Stimulated activated CD4-positive, alpha-beta T cell treated with anti-CD3 and anti-CD28 coated beads, TNF-alpha, amount 100 ng/mL, for 24 hours (primary cell): ENCODE measurements at places on chromosomes 7 and 10.

DNA sequence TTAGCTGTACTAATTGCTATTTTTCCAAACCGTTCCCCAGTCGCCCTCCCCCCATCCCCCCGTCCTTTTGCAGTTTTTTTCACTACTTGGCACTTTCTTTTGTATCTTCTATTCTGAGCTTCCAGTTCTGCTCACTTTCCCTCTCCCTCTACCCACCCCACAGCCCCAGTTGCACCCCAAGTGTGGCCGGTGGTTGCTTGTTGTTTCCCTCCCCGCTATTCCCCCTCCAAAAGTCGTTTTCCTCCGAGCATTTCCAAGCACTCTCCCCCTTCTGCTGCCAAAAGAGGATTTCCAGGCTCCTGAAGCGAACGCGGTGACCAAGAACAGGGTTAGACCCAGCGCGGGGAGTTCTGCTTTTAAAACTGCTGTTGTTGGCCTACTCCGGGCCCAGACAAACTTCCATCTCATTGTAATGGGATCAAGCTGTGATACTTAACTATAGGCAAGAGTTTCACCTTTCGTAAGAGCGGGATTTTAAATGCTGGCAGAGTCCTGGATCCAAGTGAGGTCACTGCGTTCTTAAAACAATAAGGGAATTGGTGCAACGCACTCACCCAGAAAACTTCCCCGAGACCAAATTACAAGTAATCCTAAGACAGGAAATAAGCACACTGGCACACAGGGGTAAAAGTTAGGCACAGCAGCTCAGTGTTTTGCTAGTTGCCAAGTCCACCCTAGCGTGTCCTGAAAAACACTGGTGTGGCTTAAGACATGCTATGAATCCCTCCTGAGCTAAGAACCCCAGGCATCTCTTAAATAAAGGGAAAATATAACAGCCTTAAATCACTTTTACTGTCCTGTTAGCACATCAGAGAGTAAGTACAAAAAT, 1.5 kb upstream of the RGS10 start:
- DNase-seq, result no peak

DNA sequence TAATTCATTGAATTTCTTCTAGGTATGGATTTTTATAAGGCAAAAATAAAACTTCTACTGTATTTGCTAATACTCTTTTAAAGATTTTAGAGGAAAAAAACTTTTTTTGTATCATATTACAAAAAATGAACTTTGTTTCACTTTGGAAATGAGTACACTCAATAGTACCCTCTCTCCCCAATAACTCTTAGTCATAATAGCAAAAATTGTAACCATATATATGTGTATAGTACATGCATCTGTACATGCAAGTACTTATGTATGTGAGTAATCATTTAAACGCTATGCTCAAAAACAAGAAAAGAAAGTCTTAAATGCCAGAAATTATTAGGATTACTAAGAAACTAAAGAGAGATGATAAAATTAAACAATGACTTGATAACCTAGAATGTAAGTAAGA, 95.9 kb upstream of the HGF start:
- DNase-seq, result no peak

- DNase-seq, result no peak
Observed at GRCh38 chr10:32985775-32986350, 27.8 kb upstream of the ITGB1 start.

GRCh38 chr7:26658389-26659084, 205.9 kb downstream of the SKAP2 start:
- DNase-seq, result no peak

- no peak for DNase-seq
Observed at GRCh38 chr7:39855325-39855674, 94.8 kb upstream of the CDK13 start.

DNA sequence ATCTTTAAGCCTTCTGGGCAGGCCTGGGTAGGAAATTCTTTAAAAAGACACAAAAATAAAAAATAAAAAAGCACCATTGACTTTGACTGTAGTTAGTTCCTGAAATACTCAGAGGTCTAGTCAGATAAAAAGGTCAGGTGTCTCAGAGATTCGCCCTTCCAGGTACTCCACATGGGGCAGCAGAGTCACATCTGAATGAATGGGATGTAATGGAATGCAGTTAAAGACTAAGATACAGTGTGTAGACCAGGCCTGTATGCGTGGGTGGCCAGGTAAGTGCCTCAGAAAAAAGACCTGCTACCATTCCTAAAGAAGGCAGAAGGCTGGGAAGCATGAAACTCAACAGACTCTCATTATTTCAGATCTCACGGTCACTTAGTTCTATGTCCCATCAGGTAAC, 68.6 kb upstream of the SEM1 start:
- DNase-seq, result no peak

DNA sequence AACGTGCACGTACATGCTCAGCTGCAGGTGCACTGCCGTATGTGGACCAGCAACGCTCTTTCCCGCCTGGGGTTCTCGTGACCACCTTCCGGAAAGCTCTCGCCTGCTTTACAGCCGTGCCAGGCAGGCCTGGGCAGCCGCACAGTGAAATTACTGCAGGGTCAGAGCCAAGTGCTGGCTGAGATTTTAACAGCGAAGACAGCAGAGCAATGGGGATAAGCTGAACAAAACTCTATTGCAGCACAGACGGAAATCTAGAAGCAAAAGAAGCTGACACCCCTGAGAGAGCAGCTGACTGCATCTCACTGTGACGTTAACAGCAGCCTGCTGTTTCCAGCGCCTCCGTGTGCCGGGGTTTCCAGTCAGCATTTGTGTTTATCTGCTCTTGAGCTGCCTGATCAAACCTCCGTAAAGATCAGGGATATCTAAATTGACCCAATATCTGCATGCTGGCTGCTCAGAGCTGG, 179.0 kb downstream of the DIP2C start:
- no peak for DNase-seq

GRCh38 chr10:88417387-88418030, 165.6 kb downstream of the RNLS start:
- DNase-seq, result no peak

DNA sequence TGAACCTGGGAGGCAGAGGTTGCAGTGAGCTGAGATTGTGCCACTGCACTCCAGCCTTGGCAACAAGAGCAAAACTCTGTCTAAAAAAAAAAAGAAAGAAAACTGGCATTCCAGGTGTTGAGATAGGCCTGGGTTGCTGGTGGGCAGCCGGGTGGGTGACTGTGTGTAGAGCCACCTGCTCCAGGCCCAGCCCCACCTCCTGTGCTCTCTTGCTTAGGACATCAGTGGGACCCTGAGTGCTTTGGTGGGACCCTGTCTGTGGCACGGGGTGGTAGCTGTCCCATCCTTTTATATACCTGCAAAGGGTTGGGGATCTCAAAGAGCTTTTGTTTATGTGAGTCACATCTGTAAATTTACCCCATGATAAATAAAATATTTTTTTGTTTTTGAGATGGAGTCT, 6.2 kb downstream of the PAOX start:
- DNase-seq, result no peak

DNA sequence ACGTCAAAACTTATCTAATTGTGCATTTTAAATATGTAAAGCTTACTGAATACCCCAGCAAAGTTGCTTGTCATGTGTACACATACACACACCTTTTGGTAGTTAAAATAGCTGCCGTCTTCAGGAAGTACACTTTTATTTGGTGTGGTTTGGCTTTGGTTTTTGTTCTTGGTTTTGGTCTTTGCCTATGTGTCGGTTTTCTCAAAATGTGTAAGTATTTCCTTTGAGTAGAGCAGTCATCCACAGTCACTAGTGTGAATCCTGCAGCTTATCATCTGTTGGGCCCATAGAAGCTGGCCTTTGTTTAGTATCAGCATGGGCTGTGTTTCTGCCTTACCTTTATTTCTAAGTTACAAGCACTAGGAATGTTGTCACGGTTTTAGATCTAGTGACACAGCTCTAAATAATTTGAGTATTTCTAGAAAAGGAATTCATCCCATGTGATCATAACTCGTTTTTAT, 35.3 kb downstream of the NET1 start:
- no peak for DNase-seq

- no peak for DNase-seq
Observed at GRCh38 chr10:18104223-18104872, 35.9 kb upstream of the CACNB2 start.

DNA sequence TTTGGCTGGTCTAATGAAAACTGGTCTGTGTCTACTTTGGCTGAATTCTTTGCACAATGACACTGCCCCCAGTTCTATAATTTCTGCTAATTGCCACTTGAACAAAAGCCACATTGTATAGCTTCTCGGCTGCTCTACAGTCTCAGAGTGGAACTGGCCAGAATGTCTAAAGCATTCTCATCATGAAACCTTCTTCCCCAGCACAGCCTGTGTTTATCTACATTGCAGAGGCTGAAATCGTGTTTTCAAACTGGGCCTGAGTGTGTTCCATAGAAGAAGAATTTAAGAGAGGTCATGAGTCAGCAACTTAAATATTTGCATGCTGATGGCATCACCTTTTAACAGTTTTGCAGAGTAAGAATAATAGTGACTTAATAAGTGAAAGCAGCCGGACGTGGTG, 177.2 kb downstream of the BUB3 start:
- no peak for DNase-seq

- DNase-seq, result no peak
Observed at GRCh38 chr10:130135676-130136225, 440 bp upstream of the GLRX3 start.

DNA sequence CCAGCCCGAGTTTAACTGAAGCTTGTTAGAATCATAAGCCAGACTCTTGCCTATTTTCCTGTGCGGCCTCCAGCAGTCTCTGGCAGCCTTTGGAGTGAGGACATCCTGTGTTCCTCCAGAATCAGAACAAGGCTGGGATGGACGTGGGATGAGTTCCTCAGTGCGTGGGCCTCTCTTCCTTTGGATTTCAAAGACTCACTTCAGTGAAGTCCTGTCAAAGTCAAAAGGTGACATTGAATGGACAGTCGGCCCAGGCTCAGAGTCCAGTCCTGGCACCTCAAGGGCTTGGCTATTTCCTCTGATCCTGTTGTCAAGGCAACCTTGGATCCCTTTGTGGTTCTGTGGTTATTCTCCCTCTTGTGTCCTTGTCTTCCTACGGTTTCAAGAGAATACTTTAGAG, 21.4 kb upstream of the SMC3 start:
- DNase-seq, result no peak

- DNase-seq, result no peak
Observed at GRCh38 chr7:94877731-94878670, 29.4 kb upstream of the PPP1R9A start.

GRCh38 chr7:97090761-97091353, 26.6 kb upstream of the SDHAF3 start:
- no peak for DNase-seq

DNA sequence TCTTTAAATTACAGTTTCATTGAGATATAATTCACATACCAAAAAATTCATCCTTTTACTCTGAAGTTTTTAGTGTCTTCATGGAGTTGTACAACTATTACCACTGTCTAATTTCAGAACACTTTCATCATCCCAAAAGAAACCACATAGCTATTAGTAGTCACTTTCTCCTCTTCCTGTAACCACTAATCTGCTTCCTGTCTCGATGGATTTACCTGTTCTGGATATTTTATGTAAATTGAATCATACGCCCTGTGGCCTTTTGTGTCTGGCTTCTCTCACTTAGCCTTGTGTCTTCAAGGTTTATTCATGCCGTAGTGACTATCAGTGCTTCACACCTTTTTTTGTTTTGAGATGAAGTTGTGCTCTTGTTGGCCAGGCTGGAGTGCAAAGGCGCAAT, 135.5 kb downstream of the DOCK1 start:
- no peak for DNase-seq

- DNase-seq, result no peak
Observed at GRCh38 chr10:61096056-61096455, 152.1 kb upstream of the RHOBTB1 start.

GRCh38 chr7:157585113-157585861, 248.5 kb downstream of the DNAJB6 start:
- no peak for DNase-seq

DNA sequence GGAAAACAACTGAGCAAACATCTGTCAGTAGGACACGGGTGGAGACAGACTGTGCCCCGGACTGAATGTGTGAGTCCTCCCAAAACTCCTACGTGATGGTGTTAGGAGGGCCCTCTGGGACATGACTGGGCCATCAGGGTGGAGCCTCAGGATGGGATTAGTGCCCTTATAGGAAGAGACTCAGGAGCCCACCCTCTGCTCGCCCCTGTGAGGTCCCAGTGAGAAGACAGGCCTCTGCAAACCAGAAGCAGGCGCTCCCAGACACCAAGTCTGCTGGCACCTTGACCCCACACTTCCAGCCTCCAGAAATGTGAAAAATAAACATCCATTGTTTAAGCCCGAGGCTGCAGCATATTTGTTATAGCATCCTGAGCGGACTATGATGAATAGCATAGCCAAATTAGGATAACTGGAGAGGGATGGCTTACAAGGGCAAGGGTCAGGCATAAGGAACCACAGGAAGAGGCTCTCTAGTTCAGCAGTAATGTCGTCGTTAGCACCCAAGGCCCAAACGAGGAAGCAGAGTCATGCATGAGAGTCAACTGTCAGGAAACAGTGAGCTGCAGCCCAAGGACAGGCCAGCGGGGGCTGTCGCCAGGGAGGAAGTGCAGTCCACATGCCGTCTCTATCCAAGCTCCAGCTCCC, 50.6 kb downstream of the PTPRN2 start:
- DNase-seq, result no peak

DNA sequence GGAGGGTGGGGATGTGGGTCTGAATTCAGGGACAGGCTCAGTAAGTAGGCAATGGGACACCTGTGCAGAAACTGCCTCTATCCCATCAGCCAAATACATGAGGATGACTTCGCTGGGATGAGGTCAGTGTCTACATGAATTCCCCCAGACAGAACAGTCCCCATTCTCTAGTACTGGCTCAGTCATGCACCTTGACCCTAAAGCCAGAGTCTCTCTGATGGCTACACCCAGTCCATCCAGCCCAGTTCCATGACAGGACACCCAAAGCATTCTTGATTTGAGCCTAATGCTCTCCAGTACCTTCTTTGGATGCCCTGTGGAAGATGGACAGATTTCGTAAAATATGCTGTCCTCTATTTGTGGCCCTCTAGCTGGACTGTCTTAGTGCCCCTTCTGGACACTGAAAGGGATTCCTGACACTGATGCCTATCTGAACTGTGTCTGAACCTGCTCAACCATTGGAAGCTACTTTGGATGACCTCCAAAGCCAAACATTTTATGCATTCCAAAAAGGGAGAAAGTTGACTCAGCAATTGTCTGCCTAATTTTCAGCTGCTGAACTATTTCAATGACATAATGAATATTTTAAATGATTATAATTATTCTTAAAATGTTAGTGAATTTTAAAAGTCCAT, 14.6 kb downstream of the SFRP4 start:
- DNase-seq, result no peak

DNA sequence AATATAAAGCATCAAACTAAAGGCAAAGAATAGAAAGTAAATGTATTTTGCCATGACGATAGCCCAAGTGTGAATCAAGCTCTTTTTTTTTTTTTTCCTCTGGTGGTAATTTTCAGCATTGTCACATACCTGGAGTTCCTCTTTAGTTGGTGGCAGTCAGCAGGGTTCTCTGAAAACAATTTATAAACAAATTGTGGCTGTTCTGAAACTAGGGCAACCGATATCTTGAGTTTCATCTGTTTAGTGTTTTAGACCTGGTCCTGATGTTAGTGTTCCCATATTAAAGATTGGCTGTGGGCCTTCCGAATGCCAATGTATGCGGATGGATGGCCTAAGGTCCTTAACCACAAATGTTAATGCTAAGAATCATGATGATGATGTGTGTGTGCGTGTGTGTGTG, 713.1 kb downstream of the GATA3 start:
- no peak for DNase-seq

- no peak for DNase-seq
Observed at GRCh38 chr10:102712843-102713538, 1.2 kb downstream of the ARL3 start.

GRCh38 chr7:3914051-3914775, 613.2 kb downstream of the SDK1 start:
- no peak for DNase-seq
